ENCODE measurements at places on chromosomes 11 and 22.

DNA sequence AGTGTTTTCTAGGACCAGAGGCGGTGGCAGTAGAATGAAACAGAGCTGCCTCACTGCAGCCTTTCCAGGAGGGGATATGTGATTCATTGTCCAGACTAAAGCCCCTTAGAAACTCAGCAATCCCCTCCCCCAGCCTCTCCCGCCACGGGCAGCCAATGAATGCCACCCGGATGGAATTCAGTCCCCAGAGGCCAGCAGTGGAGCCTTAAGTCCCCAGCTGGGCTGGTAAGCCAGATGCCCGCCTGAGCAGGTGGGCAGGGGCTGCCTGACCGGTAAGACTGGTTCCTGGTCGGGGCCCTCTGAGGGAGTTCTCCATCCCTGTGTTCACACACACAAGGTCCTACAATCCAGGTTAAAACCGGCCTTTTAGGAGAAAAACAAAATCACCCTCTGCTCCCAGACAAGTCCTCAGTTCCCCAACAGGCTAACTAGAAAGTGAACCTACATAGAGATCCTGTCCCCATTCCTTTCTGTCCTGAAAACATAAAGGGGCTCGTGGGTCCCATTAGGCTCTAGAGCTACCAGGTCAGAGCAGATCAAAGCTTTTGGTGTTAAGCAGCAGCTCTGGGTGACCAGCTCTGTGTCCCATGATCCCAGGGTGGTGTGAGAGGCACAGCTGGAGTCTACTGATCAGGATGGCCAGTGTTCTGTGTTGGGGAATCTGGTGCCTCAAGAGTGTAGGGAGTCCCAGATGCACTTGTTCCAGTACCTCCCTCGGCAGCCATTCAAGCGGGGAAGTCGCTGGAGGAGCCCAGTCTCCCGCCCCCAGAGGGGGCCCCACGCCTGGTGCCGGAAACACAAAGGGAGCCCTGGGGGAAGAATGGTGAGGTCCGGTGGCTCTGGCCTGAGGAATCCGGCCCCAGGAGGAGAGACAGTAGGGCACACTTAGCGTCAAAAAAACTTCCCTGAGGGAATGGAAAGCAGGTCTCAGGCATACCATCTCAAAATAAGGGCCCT lies 2.6 kb downstream of the PATZ1 start:
- peaks cover 59% of the 10 kb centered on the region for H3K36me3 ChIP-seq
- H3K27ac ChIP-seq, result peak overlapping the region; percentile 92
- peaks cover 49% of the 10 kb centered on the region for H3K4me1 ChIP-seq
- H3K27me3 ChIP-seq, result no peaks in the 10 kb centered on the region

DNA sequence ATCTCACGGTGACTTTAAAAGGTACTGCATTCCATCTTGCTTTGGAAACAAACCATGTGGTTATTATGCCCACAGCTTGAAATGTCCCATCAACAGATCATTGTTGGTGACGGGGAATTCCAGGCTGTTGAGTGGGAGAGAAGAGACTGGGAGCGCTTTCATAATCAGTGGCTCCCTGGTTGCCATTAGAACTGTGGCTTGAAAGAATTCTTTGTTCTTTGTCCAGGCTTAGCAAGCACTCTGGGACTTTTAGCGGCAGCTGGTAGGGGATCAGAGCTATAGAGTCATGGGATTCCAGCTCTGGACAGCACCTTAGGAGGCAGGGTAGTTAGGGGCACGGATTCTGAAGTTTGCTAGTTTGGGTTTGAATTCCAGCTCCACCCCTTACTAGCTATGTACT lies 22.0 kb downstream of the MMP20 start:
- H3K4me3 ChIP-seq, result no peak overlapping the region
- no peaks in the 10 kb centered on the region for H3K36me3 ChIP-seq
- peaks cover 3% of the 10 kb centered on the region for H3K27me3 ChIP-seq
- peaks cover 27% of the 10 kb centered on the region for H3K4me1 ChIP-seq
- DNase-seq, result peak; percentile 48

DNA sequence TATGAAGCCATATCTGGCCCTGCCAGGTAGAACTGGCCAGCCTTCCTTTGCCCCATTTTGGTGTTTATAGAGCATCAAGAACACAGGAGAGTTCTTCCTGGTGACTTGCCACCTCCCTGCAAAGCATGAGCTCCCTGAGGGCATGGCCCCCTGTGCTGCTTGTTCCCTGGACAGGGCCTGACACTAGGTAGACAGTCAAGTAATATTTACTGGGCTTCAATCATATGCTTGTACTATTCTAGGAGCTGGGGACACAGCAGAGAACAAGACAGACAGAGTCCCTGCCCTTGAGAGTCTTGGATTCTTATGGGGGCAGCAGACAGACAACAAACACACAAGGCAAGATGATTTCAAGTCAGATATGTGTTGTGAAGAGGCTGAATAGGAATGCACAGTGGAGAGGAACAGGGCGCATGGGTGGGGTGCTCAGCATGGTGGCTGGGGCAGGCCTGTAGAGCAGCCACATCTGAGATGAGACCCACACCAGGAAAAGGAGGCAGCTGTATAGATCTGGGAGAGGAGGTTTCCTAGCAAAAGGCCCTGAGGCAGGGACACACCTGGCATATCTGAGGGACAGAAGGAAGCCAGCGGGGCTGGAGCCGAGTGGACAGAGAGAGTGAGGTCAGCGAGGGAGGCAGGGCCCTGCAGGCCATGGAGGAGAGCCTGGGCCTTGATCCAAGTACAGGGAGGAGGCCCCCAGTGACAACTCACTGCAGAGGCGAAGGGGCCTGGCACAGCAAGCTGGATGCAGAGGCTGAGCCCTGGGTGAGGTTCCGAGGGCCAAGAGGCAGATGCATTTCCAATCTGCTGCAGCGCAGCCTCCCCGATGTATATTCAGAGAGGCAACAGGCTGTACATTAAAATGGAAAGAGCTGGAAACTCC lies 10.2 kb upstream of the CBX6 start:
- peaks cover 16% of the 10 kb centered on the region for H3K27me3 ChIP-seq
- peaks cover 21% of the 10 kb centered on the region for H3K4me1 ChIP-seq
- no peak overlapping the region for H3K4me3 ChIP-seq
- H3K36me3 ChIP-seq, result no peaks in the 10 kb centered on the region
- H3K27ac ChIP-seq, result peak overlapping the region; percentile 81
- DNase-seq, result peak; percentile 55

- DNase-seq, result no peak
- H3K27me3 ChIP-seq, result peaks cover 6% of the 10 kb centered on the region
- no peak overlapping the region for H3K4me3 ChIP-seq
- H3K27ac ChIP-seq, result no peak overlapping the region
Observed at GRCh38 chr22:44837481-44837880, 85.1 kb downstream of the ARHGAP8 start.

GRCh38 chr11:92272651-92273050 lies 48.0 kb downstream of the FAT3 start:
- no peaks in the 10 kb centered on the region for H3K4me1 ChIP-seq
- no peak overlapping the region for H3K27ac ChIP-seq
- H3K36me3 ChIP-seq, result no peaks in the 10 kb centered on the region
- H3K4me3 ChIP-seq, result no peak overlapping the region
- no peaks in the 10 kb centered on the region for H3K27me3 ChIP-seq

DNA sequence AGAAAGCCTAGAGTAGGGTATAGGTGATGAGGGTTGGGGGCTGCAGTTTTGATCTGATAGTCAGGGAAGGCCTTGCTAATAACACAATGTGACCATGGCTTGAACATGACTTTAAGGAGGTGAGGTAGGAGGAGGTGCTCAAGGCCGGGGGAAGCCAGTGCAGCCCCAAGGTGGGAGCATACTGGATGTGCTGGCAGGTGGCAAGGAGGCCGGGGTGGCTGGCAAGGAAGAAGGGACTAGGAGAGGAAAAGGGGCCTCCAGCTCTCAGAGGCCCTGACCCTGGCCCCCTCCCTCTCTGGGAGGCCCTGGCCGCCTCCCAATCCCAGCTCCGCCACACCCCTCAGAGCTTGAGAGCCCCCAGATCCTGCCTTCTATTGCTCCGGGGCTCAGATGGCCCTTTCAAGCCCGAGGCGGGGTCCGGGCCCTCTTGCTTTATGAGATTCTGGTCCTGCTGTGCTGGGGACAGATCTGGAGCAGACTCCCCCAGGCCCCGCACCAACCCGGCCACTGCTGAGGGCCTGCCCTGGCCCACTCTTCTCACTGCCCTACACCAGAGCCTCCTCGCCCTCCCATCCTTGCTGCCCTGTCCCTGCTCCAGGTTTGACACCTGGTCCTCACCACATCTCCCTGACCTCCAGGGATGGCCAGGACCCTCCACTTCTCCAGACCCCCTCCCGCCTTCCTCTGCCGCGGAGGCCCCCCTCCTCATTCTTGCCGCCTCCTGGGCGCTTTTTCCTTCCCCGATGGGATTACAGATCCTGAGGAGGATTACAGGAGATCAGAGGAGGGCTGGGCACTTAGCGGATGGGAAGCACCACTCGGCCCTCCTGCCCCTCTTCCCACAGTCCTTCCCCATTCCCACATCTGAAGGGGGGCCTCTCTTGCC lies 1.8 kb downstream of the PITPNM1 start:
- H3K27ac ChIP-seq, result peak overlapping the region; percentile 59
- H3K27me3 ChIP-seq, result no peaks in the 10 kb centered on the region
- DNase-seq, result peak; percentile 57
- peaks cover 39% of the 10 kb centered on the region for H3K4me1 ChIP-seq

DNA sequence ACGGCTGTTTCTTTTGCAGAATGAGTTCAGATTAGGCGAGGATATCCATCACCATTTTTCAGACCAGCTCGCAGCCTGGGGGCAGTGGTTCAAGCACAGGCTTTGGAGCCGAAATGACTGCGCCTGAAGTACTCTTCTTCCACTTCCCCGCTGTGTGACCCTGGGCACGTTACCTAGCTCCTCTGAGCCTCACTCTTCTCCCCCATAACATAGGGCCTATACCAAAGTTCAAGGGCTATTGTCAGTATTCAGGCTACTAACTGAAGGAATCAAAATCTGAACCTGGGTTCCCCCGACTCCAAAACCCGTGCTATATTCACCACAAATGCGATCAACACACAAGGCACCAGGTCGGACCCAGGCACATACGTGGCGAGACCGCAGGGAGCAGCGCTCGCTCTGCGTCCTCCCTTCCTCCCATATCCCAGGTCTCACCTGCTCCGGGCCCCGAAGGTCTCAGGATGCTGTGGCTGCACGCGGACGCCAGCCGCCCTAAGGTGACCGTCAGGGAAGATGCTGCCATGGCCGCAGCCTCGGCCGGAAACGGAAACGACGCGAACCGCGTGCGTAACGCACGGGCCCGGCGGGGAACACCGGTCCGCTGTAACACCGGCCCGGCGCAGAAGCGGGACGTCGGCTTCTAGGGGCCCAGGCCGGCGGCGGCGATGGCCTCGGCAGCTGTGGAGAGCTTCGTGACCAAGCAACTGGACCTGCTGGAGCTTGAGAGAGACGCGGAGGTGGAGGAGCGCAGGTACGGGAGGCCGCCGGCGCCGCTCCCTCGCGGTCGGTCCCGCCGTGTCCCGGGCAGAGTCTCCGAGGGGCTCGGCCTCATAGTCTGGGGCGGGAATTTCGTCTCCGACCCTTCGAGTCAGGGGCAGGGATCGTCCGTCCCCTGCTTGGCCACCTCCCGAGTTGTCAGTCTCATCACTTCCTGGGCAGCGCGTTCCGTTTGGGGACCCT lies at the start of the genes IGHMBP2 and MRPL21:
Gene IGHMBP2 (plus strand): TSS at position 604 of the 960 bp plus-strand sequence. CDS start 62 bp downstream, at position 666.
Gene MRPL21 (minus strand): TSS at position 545 of the 960 bp plus-strand sequence. CDS start 22 bp downstream, at position 523.
- DNase-seq, result peak; percentile 97
- peaks cover 30% of the 10 kb centered on the region for H3K36me3 ChIP-seq
- no peaks in the 10 kb centered on the region for H3K27me3 ChIP-seq
- H3K4me1 ChIP-seq, result peaks cover 26% of the 10 kb centered on the region

DNA sequence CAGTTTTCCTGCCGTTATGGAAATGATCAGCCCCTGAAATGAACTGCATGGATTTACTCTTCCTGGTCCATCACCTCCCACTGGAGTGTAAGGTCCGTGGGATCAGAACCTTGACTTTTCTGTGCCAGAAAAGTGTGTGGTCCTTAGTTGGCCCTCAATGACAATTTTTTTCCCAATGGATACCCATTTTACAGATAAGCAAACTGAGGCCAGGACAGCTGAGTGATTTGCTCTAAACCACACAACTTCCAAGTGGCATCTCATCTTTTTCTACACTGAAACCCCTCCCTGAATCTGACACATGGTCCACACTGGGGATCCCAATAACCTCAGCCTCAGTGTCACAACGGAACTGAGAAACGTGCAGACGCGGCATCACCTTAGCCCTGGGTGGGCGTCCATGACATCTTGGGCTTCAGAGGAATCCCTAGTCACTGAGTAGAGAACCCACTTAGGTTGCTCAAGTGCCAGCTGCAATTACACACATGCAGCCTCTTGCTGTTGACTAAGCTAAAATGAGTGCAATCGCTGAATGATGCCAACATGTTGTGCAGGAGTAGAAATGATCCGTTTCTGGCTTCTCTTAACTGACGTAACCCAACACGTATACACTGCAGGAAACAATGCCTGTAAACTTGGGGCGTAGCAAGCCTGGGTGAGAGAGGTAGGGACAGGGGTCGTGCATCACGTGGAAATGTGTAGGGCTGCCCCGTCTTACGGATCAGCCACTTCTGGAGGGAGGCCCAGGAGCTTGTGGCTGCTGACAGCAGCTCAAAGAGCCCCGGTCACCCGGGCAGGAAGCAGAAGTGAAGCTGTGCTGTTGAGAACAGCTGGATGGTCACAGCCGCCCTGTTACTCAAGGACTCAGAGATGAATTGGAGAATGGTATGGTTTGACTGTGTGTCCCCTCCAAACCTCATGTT lies 136.3 kb downstream of the SHANK2 start:
- no peak overlapping the region for H3K4me3 ChIP-seq
- DNase-seq, result no peak
- H3K27me3 ChIP-seq, result no peaks in the 10 kb centered on the region
- peaks cover 2% of the 10 kb centered on the region for H3K4me1 ChIP-seq
- no peaks in the 10 kb centered on the region for H3K36me3 ChIP-seq

- DNase-seq, result no peak
- peaks cover 8% of the 10 kb centered on the region for H3K4me1 ChIP-seq
Observed at GRCh38 chr11:8638300-8638699, 44.2 kb downstream of the TRIM66 start.

- H3K4me3 ChIP-seq, result no peak overlapping the region
- no peaks in the 10 kb centered on the region for H3K4me1 ChIP-seq
- H3K36me3 ChIP-seq, result no peaks in the 10 kb centered on the region
- no peak overlapping the region for H3K27ac ChIP-seq
Observed at GRCh38 chr11:38950867-38951266, 2352.8 kb upstream of the RAG2 start.

DNA sequence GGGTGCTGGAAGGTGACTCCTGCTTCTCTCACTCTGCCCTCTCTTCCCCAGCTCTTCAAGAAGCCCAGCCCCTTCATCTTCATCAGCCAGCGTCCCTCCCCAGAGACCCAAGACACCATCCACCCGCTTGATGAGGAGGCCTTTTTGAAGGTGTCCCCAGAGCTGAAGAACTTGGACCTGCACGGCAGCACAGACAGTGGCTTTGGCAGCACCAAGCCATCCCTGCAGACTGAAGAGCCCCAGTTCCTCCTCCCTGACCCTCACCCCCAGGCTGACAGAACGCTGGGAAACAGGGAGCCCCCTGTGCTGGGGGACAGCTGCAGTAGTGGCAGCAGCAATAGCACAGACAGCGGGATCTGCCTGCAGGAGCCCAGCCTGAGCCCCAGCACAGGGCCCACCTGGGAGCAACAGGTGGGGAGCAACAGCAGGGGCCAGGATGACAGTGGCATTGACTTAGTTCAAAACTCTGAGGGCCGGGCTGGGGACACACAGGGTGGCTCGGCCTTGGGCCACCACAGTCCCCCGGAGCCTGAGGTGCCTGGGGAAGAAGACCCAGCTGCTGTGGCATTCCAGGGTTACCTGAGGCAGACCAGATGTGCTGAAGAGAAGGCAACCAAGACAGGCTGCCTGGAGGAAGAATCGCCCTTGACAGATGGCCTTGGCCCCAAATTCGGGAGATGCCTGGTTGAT lies 12.6 kb downstream of the IL10RA start:
- H3K4me3 ChIP-seq, result peak overlapping the region; percentile 29
- H3K27me3 ChIP-seq, result no peaks in the 10 kb centered on the region
- peaks cover 82% of the 10 kb centered on the region for H3K4me1 ChIP-seq
- H3K27ac ChIP-seq, result peak overlapping the region; percentile 87
- peaks cover 76% of the 10 kb centered on the region for H3K36me3 ChIP-seq
